ENCODE measurements at places on chromosomes 11 and 22.
A peak's percentile ranks its signal among the peaks of the same experiment; 100 is the strongest.

DNA sequence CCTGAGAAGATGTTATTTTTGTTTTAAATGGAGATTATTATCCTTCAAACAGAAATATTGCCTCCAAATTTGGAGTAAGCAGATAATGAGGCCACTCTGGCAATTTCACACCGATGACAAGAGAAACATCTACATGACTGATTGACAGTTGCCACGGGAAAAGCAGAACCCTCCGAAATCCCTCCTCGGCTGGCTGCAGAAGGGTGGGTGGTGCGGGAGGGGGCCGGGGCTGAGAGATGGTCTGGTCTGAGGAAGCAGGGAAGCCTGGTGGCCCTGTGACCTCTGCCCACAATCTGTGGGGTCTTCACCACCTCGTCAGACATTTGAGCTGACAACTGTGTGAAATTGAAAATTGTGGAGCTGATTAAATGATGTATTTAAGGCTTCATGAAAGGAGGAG is 503.2 kb downstream of the MN1 start:
- DNase-seq = no peak

- DNase-seq = no peak
These were observed 563.6 kb downstream of the NTM start for GRCh38 chr11:131934006-131934405.

DNA sequence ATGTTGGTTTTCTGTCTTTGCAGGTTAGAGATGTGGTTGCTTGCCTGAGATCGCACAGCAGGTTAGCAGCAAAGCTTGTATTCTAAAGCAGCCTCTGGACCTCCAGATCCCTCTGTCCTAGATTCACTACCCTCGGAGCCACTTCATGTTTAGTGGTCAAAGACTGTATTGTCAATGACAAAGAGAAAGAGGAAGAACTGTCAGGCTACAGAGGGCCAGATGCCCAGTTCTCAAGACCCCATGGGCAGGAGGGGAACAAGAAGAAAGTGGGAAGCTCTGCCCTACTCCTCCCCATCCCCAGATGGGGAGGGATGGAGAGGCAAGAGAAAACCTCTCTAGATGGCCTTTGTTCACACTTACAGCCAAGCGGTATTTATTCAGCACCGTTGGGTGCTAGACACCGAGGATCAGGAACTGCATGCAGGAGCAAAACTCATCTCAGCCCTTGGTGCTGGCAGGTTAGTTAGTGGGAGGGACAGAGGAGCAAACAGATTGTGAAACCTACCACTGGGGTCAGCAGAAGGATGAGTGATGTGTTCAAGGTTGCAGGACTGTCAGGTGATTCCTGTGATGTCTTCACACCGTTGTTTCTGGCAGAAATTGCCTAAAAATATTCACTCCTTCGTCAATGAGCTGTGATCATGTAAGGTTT is 38.3 kb upstream of the PTPRJ start:
- DNase-seq = no peak

GRCh38 chr22:42385696-42386095 is 46.5 kb downstream of the NFAM1 start:
- DNase-seq = no peak

GRCh38 chr11:15370495-15371147 is 255.9 kb downstream of the INSC start:
- DNase-seq = no peak

DNA sequence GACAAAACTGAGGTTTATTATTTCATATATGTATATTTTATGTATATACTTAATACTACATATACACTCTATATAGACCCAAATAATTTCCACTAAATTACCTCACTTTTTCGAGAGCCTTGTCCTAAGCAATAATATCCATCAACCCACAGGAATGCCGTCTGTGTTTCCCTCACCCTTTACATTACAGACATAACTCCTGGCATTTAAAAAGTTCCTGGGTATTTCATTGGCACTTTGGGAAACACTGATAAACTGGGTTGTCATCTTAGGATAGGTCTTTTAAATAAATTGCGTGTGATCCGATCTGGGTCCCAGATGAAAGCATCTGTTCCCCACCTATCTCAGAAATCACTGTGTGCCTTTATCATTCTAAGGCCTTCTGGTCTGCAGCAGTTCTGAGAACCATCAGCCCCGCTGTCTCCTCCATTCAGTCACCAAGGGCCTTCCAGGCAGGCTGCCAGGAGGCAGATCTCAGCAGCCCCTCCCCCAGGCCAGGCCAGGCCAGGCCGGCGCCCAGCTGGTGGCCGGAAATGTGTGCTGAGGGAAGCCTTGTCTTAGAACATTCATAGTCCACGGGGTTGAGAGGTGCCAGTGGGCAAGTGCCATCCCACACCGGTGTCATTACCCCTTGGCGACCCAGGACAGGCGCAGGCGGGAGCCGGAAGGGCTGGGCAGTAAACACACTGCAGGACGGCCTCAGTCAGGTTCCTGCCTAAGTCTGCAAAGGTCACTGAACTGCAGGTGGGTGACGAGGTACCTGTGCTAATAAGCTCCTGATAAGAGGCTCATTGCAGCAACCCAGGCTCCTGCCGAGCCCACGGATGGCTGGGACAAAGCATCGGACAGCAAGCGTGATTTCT is 3.3 kb downstream of the FGF19 start:
- DNase-seq = no peak

DNA sequence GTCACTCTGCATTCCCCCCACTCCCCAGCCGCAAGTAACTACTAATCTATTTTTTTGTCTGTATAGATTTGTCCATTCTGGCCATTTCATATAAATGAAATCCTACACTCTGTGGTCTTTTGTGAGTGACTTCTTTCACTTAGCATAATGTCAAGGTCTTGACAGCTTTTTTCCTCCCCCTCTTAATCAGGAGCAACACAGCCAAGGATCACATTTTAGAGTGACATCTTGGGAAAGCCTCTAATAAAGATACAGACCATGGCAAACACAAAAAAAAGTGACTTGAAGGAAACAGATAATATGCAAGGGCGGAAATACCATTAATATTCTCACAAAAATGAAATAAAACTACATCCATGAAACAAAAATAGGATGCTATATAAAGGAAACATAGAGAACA is 43.9 kb downstream of the RAB30 start:
- DNase-seq = no peak

GRCh38 chr22:28773461-28773867 is 969 bp downstream of the CCDC117 start:
- DNase-seq = peak; percentile 56

DNA sequence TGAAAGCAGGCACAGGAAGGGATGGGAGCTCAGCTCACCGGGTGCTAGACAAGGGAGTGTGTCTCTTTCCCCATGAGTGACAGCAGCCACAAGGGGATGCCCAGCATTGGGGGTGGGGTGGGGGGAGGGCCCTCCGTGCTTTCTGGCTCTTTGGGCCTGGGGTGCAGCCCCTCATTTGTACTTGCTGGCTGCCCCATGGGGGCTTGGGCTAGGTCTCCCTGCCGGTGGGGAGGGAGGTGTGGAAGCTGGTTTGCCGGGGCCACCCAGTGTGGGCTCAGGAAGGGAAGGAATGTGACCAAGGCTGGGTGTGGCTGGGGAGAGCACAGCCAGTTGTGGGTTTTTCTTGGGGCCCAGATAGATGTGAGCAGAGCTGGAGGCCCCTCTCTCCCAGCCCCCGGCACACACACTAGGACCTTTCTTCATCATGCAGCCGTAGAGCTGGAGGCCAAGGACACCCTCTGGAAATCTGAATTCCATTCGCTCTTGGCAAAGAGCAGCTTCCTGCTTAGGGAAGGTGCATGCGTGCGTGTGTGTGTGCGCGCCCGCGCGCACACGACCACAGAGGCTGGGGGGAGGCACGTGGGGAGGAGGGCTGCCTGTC is 25.8 kb downstream of the KCNQ1OT1 start:
- DNase-seq = no peak

DNA sequence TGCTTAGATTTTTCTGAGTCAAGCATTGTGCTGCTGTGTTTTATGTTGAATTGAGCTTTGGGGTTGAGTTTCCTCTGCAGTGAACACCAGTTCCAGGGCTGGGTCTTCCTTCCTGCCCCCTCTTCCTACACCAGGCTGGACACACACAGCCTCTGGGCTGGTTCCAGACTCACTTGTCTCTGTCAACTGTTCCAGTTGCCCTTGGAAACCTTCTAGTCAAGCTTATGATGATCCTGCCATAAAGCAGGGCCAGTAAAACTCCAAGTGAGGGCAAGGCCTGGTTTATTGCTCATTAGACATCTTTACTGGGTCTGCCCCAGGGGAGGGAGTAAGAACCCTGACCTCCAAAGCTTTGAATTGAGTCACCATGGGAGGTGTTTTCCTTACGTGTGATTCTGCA is 61.1 kb downstream of the KIAA1671 start:
- DNase-seq = no peak

- no peak for DNase-seq
These were observed 38.5 kb upstream of the COMT start for GRCh38 chr22:19903031-19903430.

DNA sequence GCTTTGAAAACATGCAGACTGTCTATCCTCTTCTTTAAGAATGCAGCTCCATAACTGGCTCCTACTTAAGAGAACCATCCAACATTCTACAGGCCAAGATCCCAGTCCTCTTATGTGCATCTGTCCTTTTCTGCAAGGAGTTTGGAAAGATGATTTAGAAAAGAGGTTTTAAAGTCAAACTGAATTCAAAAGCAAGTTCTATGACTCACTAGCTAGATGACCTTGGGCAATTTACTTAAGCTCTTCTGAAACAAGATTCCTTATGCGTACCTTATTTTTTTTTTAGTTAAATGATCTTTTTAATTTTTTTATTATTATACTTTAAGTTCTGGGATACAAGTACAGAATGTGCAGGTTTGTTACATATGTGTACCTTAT is 29.2 kb downstream of the GUCY1A2 start:
- DNase-seq = no peak

GRCh38 chr22:24796056-24796455 is 10.0 kb upstream of the SGSM1 start:
- DNase-seq = no peak

- DNase-seq = no peak
These were observed 16.0 kb downstream of the MAML2 start for GRCh38 chr11:96326959-96327358.

- DNase-seq = no peak
These were observed 31.4 kb upstream of the BRSK2 start for GRCh38 chr11:1358286-1358685.

DNA sequence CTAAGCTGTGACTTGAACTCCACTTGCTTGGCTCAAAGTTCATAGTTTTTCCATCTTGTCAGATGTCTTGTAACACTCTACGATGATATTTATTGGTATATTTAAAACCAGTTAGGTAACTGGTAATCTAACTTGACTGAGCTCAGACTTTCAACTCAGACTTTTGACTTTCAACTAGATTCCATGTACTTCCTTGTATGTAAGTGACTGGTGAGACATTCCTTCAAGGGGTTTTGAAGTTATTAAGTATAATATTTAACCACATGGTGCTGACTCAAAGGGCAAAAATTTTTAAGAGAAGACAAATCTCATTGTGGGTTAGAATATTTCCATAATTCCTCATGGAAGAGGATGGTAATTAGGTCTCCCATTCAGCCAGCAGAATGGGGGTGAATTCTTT is 631.3 kb upstream of the ANO5 start:
- no peak for DNase-seq

DNA sequence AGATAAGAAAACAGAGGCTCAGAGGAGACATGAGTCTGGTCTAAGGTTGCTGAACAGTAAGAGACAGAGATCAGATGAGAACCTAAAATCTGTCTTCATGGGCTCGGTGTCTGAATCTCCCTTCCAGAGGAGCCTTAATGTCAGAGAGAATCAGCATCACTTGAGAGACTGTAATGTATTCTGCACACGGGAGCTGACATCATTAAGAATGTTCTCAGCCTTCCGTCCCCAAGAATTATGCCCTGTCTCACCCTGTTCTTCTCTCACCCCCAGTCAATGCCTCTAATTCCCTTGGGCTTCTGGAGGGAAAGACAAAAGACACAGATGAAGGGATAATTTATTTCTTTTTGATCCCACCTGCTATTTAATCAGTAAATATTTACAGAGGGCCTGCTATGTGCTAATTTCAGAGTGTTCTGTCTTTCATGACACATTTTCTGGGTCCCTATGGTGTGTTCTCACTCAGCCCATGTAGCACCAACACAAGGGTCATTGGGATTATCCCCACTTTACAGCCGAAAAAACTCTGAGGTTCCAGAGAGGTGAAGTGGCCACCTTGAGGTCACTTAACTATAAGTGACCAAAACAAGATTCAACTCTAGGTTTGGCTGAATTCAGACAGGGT is 61.8 kb downstream of the CD82 start:
- DNase-seq = no peak

- DNase-seq = no peak
These were observed 15.5 kb downstream of the FLI1 start for GRCh38 chr11:128709402-128709801.

- no peak for DNase-seq
These were observed at the start of gene CLMP for GRCh38 chr11:123195188-123196059. Gene CLMP (minus strand): TSS chr11:123195248. CDS start chr11:123194940, 308 bp downstream.

- no peak for DNase-seq
These were observed 10.6 kb downstream of the PITPNM1 start for GRCh38 chr11:67494371-67495233.

DNA sequence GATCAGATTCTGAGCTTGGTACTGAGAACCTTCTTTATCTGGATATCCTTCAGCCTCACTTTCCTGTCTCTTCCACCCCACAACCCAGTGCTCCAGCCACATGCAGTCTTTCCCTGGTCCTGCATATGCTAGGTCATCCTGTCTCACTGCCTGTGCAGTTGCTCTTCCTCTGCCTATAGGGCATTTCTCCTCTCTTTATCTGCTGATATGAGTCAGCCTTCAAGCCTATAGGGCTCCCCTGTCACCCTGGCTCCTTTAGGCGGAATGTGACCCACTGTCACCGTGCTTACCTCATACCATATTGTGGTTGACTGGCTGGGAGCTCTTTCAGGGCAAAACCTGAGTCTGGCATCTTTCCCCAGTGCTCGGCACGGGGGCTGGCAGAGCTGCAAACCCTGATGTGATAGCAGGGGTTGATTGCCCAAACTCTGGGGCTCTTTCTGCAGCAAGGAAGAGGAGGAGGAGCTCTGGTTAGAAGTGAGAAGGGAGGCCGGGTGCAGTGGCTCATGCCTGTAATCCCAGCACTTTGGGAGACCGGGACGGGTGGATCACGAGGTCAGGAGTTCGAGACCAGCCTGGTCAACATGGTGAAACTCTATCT is 26.3 kb downstream of the MEI1 start:
- DNase-seq = peak; percentile 31

DNA sequence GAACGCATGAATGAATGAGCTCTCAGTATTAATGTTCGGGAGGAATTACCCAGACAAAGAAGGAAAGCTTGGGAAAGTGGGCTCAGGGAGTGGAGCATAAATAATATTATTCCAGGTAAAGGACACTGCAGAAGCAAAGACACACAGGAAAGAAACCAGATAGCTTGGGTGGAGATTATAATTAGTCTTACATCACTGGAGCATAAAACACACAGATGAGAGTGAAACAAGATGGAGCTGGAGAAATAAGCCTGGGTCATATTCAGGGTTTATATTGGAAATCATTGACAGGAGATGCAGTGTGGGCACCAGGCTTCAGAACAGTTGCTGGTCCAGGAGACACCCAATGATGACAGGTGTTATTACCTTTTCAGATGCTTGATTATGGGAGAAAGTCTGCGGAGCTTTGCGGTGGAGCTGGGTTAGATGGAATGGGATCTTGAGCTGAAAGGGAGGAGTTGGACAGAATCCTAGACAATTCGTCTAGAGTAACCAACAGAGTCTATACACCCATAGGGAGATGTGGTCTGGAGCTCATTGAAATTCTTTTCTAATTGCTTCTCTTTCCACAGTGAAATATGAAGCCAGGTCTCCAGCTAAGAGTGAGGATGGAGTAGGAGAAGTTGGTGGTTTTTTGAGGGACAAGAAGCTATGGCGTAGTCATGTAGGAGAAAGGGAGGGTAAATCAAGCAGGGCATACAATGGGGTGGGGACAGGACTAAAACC is 227.2 kb downstream of the FAM76B start:
- DNase-seq = no peak
